NCI-H1048 (cell line): ENCODE measurements at places on chromosomes 3 and 15.

GRCh38 chr15:83163032-83163431, 44.6 kb downstream of the HDGFL3 start:
- no peak for DNase-seq

DNA sequence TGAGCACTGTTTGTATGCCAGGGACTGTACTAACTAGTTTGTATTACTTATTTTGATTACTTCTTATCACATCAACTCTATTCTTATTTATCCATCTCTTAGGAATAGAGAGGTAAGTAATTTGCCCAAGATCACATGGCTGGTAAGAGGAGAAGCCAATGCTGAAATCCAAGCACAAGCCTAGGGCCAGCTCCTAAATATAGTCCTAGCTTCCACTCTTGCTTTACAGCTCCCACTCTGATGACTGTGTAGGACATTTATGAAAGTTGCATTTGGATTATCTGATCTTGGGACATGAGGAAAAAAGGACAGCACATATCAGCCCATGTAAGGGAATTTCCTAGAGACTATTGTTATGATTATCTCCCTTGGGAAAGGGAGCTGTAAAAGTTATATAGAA, 58.1 kb downstream of the GTF2E1 start:
- no peak for DNase-seq

DNA sequence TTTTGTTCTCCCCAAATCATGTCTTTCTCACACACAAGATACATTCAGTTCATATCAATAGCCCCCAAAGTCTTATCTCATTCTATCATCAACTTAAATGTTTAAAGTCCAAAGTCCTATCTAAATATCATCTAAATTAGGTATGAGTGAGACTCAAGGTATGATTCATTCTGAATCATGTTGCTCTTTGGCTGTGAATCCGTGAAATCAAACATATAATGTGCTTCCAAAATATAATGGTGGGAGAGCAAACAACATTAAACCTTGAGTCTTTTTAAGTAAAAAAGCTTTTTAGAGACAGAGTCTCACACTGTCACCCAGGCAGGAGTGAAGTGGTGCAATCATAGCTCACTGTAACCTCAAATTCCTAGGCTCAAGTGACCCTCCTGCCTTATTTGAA, 139.1 kb downstream of the SAMMSON start:
- DNase-seq = no peak

GRCh38 chr3:74575857-74576256, 38.6 kb downstream of the CNTN3 start:
- DNase-seq = no peak

- DNase-seq = no peak
Measured at GRCh38 chr3:134710313-134710680, 59.5 kb upstream of the KY start.

- DNase-seq = no peak
Measured at GRCh38 chr15:90181776-90182175, 19.4 kb upstream of the SEMA4B start.

DNA sequence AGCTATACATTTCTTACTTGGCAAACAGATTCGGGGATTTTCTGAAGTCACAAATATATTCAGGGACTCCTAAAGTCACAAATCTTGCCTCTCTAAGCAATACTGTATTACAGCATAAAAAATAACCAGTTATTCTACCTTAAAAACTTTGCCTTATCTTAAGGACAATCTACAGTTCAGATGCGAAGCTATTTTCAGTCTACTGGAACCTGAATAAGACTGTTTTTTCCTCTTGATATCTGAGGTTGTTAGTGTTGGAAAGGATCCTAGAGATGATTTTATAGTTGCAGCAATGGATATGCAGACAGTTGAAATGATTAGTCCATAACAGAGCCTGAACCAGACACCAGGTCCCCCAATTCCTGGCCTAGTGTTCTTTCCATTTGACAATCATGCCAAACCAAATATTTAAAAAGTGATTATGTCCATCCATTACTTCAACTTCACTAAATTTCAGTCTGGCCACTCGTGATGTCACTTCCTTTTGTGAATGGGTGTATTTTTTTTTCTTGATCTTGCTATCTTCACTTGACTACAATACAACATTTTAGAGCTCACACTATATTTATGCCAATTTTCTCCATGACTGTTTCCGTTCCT, 1.8 kb downstream of the HDGFL3 start:
- DNase-seq = no peak

DNA sequence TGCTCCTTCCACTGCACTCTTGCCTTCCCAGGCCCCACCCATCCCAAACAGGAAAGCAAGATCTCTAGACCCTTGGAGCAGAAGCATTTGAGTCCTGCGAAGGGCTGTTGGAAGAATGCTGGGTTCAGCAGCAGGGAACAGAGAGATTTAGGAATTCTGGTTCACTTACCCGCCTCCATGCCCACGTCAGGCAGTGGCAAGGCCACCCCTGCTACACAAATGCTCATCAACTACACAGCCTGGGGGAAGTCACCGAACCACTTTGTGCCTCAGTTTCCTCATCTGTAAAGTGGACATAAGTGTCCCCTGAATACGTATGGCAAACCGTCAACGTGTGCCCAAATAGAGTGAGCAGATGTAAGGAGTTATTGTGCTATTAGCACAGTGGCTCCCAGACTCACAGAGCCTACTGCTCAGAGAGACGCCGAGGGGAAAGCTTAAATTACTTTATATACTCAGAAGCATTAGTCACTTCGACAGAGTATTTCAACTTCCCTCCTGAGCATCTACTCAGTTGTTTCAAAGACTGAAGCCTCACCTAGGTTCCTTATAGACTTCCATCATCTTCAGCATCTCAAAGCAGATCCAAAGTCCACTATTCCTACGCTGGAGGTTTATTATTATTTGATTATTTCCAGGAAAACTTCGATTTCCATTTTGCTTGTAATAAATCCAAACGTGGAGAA, 905 bp downstream of the HOMER2 start:
- no peak for DNase-seq

DNA sequence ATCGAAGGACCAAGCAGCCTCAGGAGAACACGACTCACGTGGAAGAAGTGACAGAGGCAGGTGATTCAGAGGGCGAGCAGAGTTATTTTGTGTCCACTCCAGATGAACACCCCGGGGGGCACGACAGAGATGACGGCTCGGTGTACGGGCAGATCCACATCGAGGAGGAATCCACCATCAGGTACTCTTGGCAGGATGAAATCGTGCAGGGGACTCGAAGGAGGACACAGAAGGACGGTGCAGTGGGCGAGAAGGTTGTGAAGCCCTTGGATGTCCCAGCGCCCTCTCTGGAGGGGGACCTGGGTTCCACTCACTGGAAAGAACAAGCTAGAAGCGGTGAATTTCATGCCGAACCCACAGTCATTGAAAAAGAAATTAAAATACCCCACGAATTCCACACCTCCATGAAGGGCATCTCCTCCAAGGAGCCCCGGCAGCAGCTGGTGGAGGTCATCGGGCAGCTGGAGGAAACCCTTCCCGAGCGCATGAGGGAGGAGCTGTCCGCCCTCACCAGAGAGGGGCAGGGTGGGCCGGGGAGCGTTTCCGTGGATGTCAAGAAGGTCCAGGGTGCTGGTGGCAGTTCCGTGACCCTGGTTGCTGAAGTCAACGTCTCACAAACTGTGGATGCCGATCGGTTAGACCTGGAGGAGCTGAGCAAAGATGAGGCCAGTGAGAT, 26.0 kb downstream of the SYNM start:
- DNase-seq = no peak

- DNase-seq = no peak
Measured at GRCh38 chr15:31307270-31308184, 19.1 kb upstream of the KLF13 start.
